ENCODE measurements at places on chromosomes 3 and 15.

DNA sequence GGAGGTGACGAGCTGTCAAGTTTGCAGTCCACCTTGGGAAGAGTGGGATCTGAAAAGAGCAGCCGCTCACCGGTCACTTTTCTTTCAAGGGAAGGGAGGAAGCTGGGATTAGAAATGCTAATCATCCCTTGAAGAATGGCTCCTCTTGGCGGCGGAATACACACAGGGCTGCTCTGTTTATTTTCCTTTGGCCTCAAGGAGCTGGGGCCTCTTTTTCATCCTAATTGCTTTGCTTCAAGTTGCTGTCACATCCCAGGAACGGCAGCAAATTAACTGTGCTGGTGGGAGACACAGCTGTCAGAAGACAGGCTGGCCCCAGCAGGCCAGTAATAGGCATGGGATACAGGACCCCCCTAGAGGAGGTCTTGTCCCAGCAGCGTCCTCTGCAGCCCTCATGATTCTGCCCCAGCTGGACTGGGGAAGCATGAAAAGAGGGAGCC is 6.7 kb downstream of the KBTBD13 start:
- no peak for DNase-seq

- no peak for DNase-seq
Observed at GRCh38 chr3:179450261-179450701, 989 bp downstream of the GNB4 start.

DNA sequence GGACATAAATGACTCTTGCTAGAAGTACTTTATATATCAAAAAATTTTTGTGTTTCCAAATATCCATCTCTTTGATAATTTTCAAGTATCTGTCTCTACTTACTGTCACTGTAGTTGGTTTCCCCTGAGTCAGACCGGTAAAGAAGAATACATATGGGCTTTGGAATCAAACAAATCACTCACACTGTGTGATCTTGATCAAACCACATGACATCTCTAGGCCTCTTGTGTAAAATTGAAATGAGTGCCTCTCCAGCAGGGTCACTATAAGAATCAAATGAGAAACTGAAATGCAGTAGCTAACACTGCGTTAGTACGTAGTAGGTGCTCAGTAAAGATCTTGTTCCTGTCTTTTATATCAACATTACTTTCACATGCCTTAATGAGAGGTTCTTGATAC is 314.6 kb upstream of the STT3B start:
- DNase-seq, result no peak

- no peak for DNase-seq
Observed at GRCh38 chr15:22881739-22882440, 43.4 kb downstream of the NIPA2 start.

DNA sequence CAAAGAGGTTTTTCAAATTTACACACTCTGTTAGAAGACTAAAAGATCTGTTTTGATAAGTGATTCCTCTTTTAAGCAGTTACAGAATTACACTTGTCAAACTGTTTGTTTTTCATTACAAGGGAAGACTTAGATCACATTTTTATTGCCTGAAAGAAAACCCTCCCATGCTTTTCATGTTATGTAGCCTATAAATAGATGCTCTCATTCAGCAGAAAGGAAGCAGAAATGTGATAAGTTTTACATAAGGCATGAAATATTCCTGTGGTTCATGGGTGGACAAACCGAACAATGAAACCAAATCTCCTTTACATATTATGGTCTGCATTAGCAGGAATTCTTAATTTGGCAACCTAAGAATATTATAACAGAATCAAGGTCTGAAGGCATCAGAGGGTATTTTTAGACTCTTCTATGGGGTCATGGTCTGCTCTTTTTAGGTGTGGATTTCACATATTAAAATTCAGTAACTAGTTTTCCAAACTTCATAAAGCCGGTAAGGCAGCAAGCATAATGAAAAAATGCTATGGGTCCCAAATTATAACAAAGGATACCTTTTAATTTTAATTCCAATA is 37.3 kb upstream of the FXR1 start:
- no peak for DNase-seq

- no peak for DNase-seq
Observed at GRCh38 chr3:133890972-133891644, 4.6 kb downstream of the RAB6B start.

DNA sequence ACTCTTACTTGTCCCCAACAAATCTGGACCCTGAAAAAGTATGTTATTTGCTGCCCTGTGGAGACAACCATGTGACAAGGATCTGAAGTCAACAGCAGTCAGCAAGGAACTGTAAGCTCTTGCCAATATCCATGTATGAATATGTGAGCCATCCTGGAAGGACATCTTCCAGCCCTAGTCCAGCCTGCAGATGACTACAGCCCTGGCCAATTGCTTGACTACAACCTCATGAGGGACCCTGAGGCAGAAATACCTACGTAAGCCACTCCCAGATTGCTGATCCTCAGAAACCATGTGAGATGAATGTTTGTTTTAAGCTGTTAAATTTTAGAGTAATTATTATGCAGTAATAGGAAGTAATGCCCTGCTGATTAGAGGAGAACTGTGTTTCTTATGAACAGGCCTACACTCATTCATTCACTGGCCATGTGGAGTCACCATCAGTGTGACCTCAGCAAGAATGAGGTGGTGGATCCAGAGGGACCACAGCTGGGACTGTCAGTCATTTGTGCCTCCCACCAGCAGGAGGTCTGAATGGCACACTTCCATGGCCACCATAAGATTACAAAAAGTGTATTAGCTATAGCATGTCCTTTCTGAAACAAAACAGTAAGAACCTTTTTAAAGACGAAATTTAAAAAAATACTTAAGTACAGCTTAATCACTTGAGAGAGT is 92.6 kb downstream of the TFDP2 start:
- DNase-seq, result no peak

- DNase-seq, result no peak
Observed at GRCh38 chr15:96869122-96869521, 538.6 kb downstream of the NR2F2 start.

- DNase-seq, result no peak
Observed at GRCh38 chr3:116669576-116669975, 40.0 kb upstream of the TUSC7 start.

- no peak for DNase-seq
Observed at GRCh38 chr3:123244128-123244527, 42.4 kb downstream of the SEC22A start.

GRCh38 chr15:90749754-90750153 is 32.6 kb downstream of the BLM start:
- no peak for DNase-seq

DNA sequence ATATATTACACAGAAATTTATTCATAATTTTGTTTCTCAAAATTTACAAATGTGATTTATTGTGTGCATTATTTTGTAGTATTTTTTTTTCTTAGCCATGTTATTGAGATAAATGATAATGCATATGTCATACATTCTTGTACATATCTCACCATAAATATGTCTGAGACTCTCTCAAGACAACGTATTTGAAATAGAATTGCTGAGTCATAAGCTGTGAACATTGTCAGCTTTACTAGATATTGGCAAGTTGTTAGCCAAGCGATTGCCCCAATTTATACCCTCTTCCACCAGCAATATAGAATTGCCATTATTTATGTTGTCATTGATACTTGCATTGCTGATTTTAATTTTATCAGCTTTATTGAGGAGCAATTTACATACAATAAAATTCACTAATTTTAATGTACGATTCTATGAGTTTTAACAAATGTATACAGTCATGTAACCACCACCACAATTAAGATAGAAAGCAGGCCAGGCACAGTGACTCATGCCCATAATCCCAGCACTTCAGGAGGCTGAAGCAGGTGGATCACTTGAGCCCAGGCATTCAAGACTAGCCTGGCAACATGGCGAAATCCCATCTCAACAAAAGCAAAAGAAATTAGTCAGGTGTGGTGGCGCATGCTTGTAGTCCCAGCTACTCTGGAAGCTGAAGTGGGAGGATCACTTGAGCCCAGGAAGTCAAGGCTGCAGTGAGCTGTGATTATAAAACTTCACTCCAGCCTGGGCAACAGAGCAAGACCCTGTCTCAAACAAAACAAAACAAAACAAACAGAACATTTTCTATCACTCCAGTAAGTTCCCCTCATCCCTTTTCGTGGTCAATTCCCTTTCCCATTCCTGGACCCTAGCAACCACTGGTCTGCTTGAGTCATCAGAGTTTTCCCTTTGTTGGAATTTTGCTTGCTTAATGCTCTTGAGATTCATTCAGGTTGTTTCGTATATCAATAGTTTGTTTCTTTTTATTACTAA is 373.1 kb downstream of the MFSD1 start:
- no peak for DNase-seq

DNA sequence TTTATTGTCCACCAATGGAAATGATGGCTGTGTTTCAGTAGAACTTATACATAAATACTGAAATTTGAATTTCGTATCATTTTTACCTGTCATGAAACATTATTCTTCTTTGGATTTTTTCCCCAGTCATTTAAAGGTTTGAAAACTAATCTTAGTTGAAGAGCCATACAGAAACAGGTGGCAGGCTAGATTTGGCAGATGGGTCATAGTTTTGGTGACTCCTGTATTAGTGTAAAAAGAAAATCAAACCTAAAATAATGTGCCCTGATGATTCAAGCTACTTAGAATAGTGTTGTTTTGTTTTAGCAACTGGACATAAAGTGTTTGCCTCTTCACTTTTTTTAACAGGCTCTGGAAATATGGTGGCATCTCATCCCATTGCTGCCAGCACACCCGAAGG is 68.9 kb downstream of the SIDT1 start:
- DNase-seq, result no peak

DNA sequence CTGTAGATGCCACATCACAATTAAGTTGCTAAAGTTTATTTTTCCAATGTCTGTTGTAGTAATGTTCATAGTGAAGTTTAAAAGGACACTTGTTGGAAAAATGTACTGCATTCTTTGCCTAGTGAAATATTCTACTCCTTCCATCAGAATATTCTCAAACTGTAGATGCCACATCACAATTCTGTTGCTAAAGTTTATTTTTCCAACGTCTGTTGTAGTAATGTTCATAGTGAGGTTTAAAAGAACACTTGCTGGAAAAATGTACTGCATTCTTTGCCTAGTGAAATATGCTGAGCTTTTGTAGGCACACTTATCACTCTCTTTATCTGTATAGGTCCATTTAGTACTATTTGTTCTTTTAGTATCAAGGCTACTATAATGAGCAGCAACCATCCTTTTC is 836.1 kb downstream of the NAALADL2 start:
- DNase-seq, result no peak

DNA sequence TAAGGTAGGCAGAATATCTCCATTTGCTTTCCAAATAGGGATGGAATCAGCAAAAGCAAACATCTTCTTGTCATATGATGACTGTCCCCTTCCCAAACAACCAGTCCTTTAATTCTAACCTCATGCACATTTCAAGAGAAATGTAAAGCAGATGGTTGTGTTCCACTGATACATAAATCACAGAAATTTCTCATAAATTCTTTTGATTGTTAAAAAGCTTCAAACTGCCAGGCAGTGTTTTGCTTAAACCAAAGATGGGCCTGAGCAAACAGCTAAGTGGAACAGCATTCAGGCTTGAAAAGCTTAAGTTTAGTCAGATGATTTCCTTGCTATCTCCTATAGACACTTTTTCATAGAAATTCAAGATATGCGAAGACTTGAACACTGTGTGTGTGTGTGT is 74.3 kb upstream of the SOX2 start:
- DNase-seq, result no peak

GRCh38 chr3:22862111-22862510 is 341.0 kb upstream of the UBE2E2 start:
- no peak for DNase-seq

DNA sequence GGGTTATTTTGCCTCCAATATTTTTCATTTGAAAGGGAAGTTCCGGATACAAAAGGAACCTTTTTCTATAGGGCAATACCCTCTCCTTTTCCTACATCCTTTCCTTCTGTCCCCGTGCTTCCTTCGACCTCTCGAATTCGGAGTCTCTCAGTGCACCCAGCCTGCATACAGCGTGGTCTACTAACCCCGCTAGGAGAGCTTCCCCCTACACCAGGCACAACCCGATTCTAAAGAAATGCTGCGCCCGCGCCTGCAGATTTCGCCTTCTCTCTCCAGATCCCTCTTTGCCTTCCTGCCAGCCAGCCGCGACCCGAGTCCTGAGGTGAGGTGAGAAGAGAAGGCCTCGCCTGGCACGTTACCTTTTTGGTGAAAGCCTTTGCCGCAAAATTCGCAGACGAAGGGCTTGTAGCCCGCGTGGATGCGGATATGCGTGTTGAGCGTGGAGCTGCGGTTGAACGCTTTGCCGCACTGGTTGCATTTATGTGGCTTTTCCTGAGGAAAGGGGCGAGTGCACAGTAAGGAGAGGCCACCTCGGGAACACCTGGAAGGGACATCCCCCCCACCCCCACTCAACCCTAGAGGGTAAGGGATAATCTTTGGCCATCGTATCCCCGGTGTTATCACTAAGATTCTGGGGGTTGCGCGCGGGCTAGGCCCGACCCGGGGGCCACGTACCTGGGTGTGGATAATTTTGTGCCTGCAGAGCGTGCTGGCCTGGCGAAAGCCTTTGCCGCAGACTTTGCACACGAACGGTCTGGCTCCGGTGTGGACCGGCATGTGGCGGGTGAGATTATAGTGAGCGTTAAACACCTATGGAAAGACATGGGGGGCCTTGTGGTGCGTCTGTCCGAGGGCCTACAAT is 2.3 kb downstream of the FEZF2 start:
- no peak for DNase-seq

GRCh38 chr15:85725019-85725418 is 69.7 kb downstream of the KLHL25 start:
- no peak for DNase-seq
